ENCODE measurements at places on chromosomes 6 and 20.

DNA sequence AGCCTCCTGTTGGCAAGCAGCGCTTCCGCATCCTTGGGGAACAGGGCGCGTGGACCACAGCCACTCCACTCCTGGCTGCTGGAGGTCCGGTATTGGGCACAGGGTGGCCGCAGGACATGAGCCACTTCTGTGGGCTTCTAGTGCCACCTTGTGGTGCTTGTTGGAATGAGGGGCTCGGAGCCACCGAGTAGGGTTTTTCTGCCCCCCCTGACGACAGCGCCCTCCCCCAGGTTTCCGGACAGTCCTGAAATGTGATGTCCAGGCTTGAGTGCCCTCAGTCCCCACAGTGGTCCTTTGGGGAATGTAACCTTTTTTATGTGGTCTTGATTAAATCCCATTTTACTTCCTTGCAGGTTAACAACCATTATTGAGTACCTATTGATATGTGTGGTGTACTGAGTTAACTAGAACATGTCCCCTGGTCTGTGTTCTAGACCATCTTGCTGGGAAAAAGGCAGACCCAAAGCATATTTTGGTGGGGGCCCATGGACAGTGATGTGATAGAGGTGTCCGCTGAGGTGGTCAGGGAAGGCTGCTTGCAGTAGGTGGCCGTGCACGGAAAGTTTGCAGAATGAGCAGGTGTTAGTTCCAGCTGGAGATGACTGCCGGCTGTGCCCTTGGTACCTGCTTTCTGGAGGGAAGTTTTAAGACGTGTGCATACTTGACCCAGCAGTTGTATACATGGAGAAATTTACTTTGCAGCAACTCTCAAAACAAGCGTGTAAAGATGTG, 70.0 kb downstream of the PTPN1 start:
- DNase-seq: no peak

- DNase-seq: no peak
Measured at GRCh38 chr6:26183237-26183580, 96.0 kb downstream of the HFE start.

DNA sequence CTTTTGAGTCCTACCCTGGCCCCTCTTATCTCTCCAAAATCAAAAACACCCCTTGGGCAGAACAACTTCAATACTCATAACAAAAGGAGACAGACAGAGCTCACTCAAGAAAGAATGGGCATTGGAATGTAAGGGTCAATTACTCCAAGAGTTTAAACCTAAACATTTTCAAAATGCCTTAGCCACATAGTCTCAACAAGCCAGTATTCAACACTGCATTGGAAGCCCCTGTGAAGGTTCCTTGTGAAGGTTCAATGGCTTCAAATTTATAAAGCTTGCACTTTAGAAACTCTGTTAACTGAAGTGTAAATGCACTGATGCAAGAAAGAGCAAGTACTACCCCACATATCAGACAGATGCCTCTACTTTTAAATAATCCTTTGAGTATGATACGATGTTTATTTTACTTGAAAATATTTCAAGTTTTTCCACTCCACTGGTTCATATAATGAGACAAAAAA, 139.1 kb upstream of the LAMP5 start:
- no peak for DNase-seq

DNA sequence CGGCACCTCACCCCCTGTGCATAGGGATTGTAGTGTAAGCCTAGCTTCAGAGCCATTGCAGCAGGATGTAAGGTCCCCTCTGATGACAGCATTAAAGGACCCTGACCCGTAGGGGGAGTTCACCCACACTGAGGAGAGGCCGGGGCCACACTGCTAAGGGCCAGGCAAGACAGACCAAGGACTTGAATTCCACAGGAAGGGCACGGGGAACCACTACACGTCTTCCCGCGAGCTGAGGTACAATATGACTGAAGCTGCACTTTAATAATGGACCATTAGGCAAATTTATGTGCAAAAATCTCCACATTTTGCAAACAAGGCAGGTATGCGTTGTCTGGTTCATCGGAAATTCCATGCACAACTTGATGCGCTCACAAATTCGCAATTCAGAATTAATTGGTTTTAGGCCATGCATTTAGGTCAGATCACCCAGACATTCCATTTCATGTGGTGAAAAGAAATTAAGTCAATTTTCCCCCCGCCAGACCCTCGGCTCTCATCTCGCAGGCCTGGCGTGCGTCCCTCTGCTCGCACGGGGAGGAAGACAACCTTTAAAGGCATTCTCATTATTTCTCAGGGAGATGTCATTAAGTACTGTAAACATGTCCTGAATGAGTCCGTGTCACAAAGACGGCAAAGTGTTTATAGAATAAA, 111.8 kb downstream of the FOXA2 start:
- no peak for DNase-seq

GRCh38 chr20:2829376-2829775, 11.1 kb downstream of the PCED1A start:
- DNase-seq: no peak

GRCh38 chr6:125754566-125754965, 5.1 kb downstream of the HEY2 start:
- no peak for DNase-seq

- no peak for DNase-seq
Measured at GRCh38 chr20:6121504-6121903, 1.3 kb downstream of the FERMT1 start.

DNA sequence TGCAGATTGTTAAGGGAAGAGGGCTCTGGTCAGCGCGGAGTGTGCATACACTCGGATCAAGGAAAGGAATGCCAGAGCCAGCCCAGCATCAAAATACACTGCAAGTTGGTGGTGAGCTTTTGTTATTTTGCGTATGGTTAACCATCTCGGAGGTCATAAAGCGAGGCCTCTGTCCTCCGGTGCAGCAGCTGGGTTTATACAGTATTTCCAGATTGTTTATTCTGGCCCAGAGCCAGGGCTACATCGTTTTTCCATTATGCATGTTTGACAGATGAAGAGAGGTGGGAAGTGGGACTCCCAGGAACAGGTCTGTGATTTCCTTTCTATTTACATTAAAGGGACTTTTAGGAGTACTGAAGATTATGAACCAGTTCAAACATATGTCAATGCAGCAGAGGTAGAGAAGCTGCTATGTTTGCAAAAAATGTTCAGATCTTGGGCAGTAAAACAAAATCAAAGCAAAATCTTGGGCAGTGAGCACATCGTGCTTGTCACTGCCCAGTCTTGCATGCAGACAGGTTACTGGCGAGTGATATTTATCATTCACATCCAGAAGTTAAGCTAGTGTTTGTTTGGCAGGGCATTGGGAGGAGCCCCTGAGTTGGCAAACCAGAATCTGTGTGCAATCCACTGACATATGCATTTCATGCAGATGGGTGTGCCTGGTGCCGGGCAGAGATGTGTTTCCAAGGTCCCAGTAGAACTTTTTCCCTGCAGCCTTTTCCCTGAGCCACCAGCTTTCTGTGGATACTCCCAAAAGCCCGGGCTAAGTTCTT, 256.3 kb upstream of the TAB2 start:
- DNase-seq: no peak

GRCh38 chr20:35216541-35216940, 9.9 kb upstream of the MMP24 start:
- DNase-seq: no peak

GRCh38 chr6:42781796-42782688, at the start of gene BICRAL:
TSS of gene BICRAL (plus strand) at chr6:42782052. CDS start at chr6:42822023, 39,971 bp downstream.
- peak; percentile 79 for DNase-seq

Data from HS-27A (cell line).